ENCODE measurements at places on chromosomes 13 and 19.

DNA sequence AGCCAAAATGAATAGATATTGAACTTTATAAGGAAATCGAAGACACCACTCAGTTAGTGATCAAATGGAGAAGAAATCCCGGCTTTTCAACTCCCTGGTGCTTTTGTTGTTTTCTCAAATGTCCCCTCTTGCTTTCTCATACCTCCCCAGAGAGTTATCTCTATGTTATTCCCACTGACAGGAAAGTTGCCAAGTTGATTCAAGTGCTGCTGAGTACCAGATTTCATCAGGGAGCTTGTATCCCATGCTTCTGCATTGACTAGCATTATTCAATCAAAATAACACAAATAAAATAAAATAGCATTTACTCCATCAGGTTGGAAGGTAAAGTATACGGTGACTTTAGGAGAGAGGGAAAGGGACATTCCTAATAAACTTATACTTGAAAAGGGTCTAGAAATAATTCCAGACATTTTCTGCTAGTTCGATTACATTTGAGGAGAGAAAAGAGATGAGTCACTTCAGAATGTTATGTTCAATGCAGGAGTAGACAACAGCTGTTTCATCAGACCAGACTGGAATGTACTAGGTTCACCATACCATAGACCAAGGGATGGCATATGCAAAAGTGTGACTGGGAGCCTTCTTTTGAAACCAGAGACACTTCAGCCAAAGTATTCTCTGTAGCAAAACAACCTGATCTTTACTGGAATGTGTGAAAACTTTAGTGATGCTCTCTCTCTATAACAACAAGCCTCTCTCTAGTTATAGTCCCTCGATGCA is 397.8 kb downstream of the FGF14 start:
- DNase-seq, result no peak

DNA sequence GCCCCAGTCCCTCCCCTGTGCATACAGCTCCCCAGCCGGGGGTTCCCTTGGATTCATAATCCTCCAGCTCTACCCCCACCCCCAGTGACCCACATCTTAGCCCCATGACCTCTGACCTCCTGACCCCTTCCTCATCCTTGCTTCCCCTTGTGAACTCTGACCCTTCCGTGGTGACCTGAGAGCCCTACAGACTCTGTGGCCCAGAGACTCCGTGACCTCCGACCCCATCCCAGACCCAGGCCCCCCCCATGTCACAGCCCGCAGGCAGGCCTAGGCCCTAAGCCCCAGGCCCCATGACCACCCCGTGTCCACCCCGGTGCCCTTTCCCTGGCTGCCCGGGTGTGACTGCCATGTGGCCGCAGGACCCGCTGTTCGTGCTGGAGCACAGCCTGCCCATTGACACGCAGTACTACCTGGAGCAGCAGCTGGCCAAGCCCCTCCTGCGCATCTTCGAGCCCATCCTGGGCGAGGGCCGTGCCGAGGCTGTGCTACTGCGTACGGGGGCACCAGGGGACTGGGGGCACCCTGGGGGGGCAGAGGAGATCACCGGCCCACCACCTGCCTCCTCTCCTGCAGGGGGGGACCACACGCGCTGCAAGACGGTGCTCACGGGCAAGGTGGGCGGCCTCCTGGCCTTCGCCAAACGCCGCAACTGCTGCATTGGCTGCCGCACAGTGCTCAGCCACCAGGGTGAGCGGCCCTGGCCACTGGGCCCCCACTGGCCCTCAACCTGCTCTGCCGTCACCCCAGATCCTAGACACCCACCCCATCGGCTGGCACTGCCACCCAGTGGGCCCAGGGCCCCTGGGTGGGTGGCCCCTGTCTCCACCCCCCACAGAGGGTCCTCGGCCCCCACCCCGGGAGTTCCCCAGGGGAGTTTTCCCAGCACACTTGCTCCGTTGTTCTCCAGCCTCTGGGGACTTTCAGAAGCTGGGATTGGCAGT is 2.4 kb upstream of the SPIB start:
- no peak for DNase-seq

GRCh38 chr13:75422028-75422427 is 59.9 kb downstream of the TBC1D4 start:
- no peak for DNase-seq

DNA sequence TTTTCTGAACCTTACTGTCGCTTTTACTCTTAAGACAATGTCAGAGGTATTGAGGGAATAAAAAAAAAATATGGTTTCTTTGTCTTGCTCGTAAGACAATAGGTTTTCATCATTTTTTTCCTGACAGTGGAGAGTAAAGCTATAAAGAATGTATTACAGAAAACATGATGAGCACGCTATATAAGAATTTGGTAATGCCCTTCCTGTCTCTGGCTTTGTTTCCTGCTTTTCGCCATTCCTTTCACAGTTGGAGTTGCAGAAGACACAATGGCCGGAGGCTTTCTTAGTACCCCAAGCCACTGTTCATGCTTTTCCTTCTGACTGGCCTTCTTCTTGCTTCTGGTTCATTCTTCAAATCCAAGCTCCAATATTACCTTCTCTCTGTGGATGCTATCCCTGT is 101.0 kb upstream of the DACH1 start:
- no peak for DNase-seq

- DNase-seq, result peak; percentile 10
These were observed 386.6 kb downstream of the DIAPH3 start for GRCh38 chr13:59776924-59777690.

DNA sequence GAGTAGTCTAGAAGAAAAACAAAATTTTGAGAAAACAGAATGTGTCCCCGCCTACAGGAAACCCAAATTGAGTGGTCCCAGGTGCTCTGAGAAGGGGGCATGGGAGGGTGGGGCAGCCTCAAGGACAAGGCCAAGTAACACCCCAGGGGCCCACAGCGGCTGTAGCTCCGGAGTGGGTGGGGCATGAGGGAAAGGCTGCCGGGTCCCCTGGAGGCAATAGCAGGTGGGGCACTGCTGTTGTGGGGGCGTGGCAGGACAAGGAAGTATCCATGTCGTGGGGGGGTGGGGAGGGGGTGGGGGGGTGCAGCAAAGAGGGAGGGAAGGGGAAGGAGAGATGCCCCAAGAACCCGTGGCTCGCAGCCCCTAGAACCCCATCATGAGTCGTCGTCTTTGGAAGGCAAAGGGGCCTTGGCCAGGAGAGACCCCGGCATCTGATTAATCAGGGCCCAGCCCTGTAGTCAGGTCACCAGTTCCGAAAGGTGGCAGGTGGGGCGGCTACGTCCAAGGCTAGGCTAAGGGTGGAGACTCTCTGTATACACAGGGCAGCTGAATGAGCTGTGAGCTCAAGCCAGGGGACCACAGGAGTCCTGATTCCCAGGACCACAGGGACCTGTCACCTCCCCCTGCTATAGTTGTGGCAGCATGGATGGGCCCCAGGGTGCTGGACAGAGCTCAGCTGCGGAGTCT is 7.5 kb upstream of the ISYNA1 start:
- DNase-seq, result no peak

GRCh38 chr19:12885749-12886650 is 1.0 kb downstream of the KLF1 start:
- no peak for DNase-seq

DNA sequence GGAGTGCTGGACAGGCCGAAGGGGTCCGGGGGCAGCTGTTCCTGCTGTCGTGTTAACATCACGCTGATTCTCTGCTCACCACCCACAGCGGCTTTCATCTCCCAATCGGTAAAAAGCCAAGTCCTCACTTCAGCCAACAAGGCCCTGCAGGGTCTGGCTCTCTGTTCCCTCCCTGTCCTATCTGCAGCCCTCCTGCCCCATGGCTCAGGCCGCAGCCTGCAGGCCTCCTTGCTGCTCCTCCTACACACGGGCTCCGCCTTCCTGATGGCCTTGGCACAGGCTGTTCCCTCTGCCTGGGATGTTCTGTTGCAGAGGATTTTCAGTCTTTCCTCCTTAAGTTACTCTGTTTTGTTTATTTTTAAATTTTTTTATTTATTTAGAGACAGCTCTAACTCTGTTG is 22.2 kb downstream of the FUZ start:
- no peak for DNase-seq

DNA sequence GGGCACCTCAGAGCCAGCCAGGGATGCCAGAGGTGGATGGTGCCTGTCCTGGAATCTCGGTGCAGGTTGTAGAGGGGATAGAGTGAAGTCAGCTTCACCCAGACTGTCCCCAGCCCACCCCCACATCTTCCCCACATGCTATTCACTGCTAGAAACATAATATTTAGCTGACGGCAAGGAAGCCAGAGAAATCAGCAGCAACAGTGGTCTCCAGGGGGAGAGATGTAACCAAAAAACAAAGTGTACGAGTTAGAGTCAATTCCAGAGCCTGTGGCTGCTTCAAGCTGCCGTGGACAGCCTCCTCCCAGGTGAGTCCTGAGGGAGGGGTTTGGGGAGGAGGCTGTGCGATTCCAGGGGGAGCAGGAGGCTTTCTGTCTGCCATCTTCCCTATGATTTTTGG is 97.6 kb downstream of the ZNF536 start:
- no peak for DNase-seq

GRCh38 chr13:89856512-89856911 is 1491.0 kb upstream of the MIR17HG start:
- no peak for DNase-seq

DNA sequence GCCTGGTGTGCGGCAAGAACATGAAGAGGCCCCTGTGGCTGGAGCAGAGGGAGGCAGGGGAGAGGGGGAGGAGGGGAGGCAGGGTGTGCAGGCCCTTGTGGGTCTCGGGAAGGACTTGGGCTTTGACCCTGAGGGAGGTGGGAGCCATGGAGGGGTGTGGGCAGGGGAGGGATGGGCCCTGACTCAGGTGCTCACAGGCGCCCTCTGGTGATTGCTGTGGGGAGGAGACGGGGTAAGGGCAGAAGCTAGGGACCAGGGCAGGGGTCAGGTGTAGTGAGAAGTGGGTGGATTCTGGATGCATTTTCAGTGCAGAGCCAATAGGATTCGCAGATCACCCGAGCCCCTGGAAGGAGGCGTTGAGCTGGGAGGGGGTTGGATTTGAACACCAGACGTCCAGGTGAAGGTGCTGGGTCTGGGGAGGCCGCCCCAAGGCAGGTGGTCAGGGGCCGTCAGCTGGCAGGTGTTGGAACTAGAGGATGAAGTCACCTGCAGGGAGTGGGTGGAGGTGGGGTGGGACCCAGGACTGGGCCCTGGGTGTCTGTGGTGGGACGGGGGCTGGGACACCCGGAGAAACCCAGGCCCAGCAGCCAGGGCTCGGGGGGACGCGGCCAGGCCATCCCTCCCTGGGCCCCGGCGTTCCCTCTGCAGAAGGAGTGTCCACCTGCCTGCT is 185.4 kb downstream of the KDM4B start:
- DNase-seq, result no peak

GRCh38 chr19:34979819-34980640 is 16.0 kb upstream of the ZNF792 start:
- DNase-seq, result no peak

GRCh38 chr19:18435178-18435841 is 2.6 kb downstream of the ISYNA1 start:
- no peak for DNase-seq

- DNase-seq, result no peak
These were observed 2.7 kb upstream of the ACTN4 start for GRCh38 chr19:38644719-38645118.

GRCh38 chr19:17775245-17775927 is 19.6 kb upstream of the B3GNT3 start:
- DNase-seq, result no peak

DNA sequence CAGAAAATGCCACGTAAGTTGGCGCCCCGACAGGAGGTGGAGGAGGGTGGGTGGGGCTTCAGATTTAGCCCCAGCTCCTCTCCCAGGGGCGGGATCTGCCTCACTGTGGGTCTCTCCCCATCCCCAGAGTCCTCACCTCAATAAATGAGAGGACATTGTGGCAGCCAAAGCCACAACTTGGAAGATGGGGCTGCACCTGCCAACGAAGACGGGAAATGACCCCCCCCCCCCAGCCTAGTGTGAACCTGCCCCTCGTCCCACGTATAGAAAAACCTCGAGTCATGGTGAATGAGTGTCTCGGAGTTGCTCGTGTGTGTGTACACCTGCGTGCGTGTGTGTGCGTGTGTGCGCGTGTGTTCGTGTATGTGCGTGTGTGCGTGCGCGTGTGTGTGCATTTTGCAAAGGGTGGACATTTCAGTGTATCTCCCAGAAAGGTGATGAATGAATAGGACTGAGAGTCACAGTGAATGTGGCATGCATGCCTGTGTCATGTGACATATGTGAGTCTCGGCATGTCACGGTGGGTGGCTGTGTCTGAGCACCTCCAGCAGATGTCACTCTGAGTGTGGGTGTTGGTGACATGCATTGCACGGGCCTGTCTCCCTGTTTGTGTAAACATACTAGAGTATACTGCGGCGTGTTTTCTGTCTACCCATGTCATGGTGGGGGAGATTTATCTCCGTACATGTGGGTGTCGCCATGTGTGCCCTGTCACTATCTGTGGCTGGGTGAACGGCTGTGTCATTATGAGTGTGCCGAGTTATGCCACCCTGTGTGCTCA is 1.5 kb upstream of the TRAPPC5 start:
- no peak for DNase-seq

GRCh38 chr19:49255674-49256073 is 69.3 kb downstream of the SLC6A16 start:
- no peak for DNase-seq

GRCh38 chr13:101639711-101640110 is 187.2 kb downstream of the ITGBL1 start:
- no peak for DNase-seq

- no peak for DNase-seq
These were observed 41.8 kb upstream of the ZNF429 start for GRCh38 chr19:21463449-21464105.

- DNase-seq, result no peak
These were observed 101.5 kb downstream of the CCNA1 start for GRCh38 chr13:36533806-36534205.

DNA sequence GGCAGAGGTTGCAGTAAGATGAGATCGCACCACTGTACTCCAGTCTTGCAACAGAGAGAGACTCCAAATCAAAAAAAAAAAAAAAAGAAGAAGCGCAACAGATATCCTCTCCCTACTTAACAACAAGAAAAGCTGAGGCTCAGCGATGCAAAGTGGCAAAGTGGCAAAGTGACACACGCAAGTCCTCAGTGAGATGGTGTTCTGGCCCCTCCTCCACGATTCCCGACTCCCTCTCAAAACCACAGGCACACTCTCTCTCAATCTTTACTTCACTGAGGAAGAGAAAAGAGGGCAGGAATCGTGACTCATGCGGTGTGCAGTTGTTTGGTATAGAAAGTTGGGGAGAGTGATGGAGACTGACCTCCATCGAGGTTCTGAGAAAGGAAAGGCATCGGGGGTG is 12.6 kb downstream of the FFAR2 start:
- no peak for DNase-seq

DNA sequence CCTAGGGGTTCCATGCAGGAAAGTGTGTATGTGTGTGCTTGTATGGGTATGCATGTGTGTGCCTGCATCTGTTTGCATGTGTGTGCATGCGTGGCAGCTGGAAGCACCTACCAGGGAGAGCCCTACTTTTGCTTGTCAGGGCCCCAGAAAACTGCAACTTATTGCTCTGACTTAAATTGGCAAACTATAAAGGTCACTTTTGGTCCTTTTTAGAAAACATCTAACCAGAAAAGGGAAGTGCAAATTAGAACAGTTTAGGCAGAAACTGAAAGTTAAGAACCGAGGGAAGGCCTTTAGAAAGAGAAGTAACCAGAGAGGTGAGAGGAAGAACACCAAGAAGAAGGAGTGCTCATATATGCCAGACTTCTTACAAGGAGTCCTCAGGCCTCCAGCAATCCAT is 32.5 kb downstream of the DLEU7 start:
- no peak for DNase-seq

Data from H54 (cell line).